ENCODE measurements at places on chromosomes 6 and 20. TPM values are rescaled to one million over a fixed set of nuclear protein-coding genes. Genes with fewer than 3 reads are reported as not detected.

The LGSN gene
- 0.14 TPM for total RNA-seq

DNA sequence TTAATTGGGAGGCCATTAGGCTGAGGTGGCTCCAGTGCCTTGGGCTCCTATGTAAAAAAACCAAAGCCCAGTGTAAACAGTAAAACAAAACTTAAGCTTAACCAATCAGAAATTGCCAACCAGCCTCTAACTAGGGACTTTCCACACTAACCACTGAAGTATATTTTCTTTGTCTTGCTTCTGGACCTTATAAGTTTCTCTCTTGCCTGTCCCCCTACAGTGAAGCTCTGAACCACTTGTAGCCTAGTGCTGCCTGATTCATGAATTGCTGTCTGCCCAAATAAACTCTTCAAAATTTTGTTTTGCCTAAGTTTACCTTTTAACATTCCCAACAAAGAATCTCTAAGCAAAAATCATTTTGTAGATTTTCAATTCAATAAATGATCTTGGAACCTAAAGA is 28.2 kb downstream of the POPDC3 start:
- DNase-seq, result no peak

DNA sequence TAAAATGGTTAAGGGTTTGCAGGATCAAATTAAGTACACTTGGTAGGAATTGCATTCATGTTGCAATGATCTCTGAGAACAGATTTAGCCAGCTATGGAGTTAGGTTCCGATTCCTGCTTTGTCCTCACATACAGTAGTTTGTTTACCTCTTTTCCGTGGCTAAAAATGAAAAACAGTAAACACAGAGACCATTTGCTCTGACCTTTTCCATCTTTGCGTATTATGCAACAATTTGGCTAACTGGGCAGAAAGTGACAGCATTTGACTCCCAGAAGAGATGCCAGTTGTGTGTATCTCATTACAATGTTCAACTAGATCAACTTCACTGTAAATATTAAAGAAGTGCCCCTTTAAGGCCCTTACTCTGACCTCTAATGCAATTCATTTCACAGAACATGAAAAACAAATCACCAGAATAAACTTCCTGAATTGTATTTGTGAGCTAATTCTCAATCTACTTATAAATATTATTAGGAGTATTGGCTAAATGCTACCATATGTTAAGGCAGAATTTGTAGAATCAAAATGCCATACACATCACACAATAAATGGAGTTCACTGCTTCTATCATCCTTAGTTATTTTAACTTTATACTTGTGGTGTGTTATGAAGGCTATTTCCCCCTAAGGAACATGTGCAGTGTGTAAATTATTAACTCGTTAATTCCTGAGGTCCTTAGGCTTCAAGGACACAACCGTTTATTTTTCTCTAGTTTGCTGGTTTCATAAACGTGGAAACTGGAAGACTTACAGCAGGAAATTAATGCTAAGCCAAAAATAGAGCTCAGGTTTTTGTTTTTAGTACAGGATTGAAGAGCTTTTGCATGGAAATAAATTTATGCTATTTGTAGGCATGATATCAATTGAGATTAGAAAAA is 380.7 kb upstream of the CITED2 start:
- no peak for DNase-seq

DNA sequence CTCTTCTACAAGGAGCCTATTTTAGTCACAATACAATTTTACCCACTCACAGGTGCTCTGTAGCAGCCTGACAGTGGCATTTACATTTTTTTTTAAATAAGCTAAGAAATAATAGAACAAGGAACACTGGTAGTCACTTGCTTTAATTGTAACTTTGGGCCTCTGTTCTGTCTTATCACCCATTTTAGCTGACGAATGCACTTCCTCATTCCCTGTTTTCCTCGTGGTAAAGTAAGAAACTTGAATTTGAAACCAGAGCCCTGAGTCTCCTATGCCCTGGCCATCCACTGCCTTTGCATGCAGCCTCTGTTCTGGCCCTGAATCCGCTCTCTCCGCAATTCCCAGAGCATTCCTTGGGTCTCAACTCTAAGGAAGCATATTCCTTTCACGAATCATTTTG is 550.6 kb downstream of the PTPRT start:
- DNase-seq, result no peak

DNA sequence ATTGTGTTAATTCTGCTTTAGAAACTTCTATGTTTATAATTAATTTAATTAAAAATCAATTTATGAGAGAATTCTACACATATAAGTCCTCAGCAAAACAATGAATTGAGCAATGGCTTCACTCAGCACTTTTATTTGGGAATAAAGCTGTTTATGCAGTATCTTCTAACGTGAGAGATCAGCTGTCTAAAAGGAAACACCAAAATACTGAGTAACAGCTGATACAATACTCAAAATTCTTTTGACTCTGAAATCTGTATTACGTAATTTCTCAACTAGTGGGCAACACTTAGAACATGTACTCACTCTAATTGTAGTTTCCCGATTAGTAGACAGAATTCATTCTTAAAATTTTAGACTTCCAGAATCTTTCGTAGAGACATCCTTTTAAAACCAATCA is 49.8 kb downstream of the MAP3K7 start:
- DNase-seq, result no peak

GRCh38 chr6:37134396-37135191 is 35.4 kb upstream of the PIM1 start:
- no peak for DNase-seq

DNA sequence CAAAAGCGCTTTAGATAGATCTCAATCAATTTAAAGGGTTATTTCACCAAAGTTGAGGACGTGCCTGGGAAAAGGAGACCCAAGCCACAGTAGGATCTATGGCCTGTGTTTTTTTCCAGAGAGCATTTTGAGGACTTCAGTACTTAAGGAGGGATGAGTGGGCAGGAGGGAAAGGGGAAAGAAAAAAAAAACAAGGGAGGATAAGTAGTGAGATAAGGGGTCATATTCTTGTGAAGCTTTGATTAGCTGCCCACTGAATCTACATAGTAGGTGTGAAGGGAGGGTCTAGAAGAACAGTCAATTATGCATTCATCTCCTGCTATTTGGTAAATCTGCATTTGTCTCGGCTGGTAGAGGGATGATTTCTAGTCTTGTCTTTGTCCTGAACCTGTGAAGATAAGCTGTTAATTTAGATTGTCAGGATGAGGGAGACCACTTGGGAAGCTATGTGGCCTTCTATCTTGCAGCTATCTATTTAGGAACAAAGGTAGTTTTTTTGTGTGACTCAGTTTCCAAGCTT is 48.4 kb downstream of the CLVS2 start:
- DNase-seq, result no peak

DNA sequence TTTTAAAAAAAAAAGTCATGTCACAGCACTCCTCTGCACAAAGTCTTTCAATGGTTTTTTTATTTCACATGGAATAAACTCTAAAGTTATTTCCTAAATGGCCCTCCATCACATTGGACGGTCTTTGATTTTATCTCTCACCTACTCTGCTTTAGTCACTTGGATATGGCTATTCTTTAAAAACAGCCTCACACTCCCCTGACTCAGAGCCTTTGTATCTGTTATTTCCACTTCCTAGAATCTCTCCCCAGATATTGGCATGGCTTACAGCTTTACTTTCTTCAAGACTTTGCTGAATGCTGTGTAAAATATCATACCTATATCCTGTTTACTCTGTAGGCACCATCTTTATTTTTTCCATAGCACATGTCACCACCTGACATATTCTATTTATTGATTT is 194.7 kb upstream of the MCHR2 start:
- no peak for DNase-seq

The GPR6 gene
- total RNA-seq, result not detected

The STX11 gene
- 3.2 TPM for total RNA-seq

DNA sequence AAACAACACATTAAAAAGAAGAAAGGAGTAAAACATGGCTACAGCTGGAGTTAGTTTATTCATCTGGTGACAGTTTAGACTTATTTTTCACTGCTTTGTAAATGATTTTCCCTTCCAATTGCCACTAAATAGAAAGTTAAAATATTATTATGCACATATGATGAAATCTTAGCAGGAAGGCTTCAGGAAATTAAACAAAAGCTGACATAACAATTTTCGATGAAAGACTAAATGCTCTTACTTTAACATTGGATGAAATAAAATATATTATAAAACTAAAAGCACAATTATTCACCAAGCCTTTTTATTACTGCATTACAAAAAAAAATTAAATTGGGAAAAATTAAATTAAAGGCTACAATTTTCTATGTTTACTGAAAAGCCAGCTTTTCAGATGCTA is 158.0 kb downstream of the MMUT start:
- no peak for DNase-seq

GRCh38 chr20:4661191-4661590 is 60.5 kb upstream of the PRND start:
- peak; percentile 27 for DNase-seq

DNA sequence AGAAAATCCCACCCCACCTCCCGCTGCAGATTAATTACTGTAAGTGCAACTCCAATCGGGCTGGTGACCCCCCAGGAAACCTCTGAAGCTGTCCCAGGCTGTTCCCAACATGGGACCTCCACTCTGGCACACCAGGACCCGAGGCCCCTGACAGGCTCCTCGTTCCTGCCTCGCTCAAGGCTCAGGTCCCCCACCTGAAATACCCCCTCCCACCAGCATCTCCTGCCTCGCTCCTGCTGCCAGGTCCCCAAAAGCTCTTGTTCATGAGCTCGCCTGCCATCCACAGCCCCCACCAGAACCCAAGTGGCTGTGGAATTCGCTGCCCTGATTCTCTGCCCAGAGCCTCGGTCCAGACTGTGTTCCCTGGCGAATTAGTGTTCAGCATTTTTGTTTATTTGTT is 26.1 kb downstream of the NPEPL1 start:
- no peak for DNase-seq

GRCh38 chr6:167394339-167394738 is 69.5 kb downstream of the TTLL2 start:
- no peak for DNase-seq

DNA sequence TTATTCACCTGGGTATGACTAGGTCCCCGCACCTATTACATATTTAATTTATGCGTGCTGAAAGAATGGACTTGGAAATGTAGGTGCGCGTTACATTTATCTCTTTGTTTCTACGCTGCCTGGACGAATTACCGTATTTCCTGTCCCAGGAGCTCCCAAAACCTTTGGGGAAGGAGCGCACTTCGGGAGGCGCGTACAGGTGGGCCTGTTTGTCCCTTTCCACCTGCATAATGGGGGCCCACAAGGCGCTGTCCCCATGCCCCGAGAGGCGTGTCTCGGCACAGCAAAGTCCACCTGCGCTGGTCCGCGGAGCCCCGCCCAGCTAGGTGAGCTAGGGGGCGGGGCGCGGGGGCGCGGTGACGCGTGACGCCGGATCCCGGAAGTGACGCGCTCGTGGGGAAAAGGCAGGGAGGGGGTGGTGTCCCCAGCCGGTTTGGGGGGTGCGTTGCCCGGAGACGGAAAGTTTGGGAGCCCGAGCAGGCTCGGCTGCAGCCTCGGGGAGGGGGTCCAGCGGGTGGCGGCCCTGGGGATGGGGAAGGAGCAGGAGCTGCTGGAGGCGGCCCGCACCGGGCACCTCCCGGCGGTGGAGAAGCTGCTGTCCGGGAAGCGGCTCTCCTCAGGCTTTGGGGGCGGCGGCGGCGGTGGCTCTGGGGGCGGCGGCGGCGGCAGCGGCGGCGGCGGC is at the start of gene ANKS1A:
Gene ANKS1A (plus strand): TSS at position 382 of the 682 bp plus-strand sequence. CDS start 148 bp downstream, at position 530.
- peak; percentile 79 for DNase-seq

GRCh38 chr20:53829255-53829723 is 235.7 kb upstream of the ZNF217 start:
- DNase-seq, result no peak

DNA sequence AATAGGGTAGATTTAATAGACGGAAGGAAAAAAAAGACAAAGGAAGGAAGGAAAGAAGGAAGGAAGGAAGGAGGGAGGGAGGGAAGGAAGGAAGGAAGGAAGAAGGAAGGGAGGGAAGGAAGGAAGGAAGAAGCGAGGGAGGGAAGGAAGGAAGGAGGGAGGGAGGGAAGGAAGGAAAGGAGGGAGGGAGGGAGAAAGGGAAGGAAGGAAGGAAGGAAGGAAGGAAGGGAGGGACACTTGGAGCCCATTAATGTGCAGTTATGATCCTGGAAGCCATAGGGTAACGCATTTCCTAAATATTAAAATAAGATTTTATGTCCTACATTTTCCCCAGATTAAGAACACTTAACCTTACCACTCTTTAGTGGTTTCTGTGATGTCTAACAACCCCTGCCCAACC is 465.7 kb downstream of the ADGRB3 start:
- DNase-seq, result no peak

The FGD2 gene
- 8.5 TPM for total RNA-seq

DNA sequence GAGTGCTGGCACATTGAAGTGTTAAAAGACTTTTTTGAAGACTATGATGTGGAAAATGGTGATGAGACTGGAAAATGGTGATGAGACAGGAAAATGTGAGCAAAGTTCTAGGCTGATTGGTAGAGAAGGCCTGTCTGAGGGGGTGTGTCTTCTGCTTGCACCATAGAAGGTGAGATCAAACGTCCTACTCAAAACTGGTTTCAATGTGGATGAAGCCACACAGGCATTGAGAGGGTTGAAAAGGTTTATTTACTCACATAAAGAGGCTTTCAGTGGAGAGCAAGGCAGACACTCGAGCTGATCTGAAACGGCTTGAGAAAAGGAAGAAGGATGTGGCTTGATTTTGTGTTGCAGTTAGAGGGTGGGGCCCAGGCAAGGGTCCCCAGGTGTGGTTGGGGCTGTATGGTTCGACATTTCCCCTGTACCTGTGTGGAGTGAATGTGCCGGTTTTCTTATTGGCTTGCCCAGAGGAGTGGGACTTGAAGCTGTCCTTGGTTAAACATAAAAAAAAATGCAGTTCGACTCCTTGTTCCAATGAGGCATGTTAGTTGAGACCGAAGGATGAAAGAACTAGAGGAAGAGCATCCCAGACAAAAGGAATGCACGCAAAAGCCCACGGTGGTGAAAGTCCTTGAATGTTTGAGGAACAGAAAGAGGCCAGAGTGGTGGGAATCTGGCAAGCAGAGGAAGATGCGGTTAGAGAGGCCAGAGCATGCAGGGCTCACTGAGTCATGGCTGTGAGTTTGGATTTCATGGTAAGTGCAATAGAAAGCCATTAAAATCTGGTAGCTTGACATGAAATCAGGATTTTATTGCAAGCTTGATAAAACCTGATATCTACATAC is 172.3 kb downstream of the EPM2A start:
- DNase-seq, result no peak

DNA sequence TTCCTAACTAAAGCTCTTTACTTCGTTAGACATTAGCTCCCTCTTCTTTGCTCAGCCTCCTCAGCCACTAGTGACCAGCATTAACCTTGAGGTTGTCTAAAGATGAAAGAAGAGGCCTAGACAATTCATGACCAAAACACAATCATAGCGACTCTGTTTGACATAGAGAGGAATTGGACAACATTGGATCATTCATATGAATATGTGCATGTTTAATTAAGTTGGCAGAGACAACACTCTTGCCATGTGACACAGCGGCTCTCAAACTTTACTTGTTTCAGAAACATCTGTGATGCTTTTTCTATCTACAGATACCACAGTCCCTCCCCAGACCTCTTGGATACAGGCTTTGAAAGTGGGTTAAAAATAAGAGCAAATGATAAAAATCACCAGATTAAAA is 81.7 kb downstream of the LINC00237 start:
- DNase-seq, result no peak
